ENCODE measurements at places on chromosomes 3 and 15.

GRCh38 chr3:1346386-1346785 lies 253.6 kb downstream of the CNTN6 start:
- no peak for DNase-seq

DNA sequence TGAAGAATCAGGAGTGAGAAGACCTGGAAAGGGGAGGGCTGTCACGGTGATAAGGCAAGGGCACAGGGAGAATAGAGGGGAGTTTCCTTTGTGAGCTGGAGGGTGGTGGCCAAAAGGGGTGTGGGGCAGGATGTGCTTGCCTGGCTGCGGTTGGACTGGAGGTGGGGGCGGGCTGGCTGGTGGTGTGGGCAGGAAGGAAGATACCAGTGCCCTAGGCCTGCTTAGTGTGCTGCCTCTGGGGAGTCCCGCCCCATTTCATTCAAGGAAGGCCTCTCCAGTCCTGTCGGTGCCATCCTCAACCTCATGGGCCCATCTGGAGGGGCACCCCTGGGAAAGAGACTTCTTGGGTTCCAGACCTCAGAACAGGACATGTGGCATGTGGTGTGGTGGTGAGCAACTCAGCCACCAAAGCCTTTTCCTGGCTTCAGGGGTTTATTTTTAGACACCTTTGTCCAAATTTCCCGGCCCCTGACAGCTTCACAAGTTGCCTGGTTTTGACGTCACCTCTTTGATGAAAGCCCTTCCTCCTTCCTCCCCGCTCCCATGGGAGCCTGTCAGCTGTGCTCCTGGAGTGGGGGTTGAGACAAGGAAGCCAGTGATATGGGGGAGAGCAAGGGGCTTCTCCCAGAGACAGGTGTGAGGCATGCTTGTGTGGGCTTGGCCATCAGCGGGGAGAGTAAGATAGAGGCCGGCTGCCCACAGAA lies 15.6 kb downstream of the TEX264 start:
- DNase-seq: no peak

DNA sequence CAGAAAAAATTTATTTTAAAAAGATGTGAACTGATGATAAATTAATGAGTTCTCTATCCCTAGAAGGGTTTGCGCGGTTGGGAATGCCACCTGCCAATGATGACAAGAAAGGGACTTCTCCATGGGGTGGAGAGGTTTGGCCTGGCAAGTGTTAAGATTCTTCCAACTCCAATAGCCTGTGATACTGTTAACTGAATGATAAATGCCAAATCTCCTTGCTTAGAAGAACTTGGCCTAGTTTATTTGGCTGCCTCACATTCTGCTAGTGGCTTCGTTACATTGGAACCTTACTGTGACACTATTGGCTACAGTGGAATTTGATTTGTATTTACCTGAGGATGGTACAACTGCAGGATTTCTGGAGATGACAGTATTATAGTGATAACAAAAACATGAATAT lies 91.7 kb upstream of the CCNL1 start:
- no peak for DNase-seq

DNA sequence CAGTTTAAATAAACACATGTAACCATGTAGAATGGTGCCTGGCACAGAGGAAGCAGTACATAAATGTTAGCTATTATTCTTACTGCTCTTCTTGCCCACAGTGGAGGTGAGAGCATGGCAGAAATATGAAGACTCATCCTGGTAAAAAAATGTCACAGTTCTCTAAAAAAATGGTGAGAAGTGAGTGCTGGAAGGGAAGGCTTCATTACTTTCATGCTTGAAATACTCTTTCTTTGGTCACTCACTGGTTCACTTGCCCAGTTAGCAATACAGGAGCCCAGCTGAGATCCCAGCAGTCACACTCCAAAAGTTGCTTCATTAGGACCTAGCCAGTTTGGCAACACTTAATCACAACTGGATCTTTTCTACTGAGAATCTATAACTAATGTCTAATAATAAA lies 1017.2 kb downstream of the TUSC7 start:
- no peak for DNase-seq

DNA sequence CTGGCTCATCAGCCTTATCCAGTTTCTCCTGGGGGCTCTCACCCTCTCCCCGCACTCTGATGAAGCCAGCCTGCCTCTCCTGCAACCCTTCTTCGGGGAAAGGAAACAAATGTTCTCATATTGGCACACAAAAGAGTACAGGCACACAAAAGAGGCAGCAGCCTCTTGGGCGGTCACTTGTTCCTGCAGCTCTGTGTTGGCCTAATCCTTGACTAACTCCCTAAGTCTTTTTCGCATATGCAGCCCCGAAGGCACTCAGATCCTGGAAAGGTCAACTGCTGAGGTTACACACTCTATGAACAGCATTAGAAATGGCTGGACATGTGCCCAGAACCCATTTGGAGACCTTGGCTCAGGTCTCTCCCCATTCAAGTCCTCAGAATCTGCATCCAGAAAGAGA lies 7.4 kb upstream of the CAMP start:
- peak; percentile 85 for DNase-seq

- DNase-seq: no peak
These were observed 63.8 kb downstream of the ATP1B3 start for GRCh38 chr3:141940194-141940776.

- no peak for DNase-seq
These were observed 222.3 kb upstream of the CMC1 start for GRCh38 chr3:28018925-28019718.

DNA sequence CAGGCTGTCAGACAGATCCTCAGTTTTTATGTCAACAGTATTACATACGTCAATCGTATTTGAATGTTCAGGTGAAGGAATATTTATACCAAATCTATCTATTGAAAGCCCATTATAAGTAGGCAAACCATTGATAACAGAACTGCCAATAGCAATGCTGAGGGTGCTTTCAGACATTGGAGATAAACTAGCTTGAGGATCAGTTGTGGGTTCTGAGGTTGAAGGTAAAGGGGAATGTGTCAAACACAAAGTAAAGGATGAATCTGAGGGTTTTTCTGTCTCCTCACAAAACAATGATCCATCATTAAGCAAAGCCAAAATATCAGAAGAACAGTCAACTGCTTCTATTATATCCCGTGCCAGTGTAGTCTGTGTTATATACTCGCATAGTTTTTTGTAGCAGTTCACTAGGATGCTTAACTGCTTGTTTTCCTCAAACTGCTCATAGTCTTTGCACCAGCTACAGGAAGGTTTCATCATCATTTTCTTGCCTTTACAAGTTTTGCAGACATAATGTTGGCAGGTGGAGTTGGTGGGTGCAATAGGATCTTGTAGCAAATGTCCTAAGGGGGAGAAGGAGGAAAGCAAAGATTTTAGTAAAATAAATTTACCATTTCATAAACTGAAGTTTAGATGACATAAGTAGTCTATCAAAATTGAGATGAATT lies 43.8 kb downstream of the MSL2 start:
- no peak for DNase-seq

DNA sequence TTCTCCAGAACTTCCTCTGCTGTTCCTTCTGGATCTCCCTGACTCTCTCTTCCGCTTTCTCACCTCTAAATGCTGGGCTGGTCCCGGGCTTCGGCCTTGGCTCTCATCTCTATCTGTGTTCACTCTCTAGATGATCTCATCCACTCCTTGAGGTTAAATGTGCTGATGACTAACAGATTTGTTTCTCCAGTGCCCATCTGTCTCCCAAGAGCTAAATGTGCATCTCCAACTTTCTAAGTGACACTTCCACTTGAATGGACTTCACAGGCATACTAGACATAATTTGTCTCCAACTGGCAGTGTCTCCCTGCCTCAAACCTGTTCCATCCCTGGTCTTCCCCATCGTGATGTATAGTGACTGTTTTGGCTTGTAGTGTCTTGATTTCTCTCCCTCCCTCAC lies 95.3 kb downstream of the ITPR1 start:
- no peak for DNase-seq

DNA sequence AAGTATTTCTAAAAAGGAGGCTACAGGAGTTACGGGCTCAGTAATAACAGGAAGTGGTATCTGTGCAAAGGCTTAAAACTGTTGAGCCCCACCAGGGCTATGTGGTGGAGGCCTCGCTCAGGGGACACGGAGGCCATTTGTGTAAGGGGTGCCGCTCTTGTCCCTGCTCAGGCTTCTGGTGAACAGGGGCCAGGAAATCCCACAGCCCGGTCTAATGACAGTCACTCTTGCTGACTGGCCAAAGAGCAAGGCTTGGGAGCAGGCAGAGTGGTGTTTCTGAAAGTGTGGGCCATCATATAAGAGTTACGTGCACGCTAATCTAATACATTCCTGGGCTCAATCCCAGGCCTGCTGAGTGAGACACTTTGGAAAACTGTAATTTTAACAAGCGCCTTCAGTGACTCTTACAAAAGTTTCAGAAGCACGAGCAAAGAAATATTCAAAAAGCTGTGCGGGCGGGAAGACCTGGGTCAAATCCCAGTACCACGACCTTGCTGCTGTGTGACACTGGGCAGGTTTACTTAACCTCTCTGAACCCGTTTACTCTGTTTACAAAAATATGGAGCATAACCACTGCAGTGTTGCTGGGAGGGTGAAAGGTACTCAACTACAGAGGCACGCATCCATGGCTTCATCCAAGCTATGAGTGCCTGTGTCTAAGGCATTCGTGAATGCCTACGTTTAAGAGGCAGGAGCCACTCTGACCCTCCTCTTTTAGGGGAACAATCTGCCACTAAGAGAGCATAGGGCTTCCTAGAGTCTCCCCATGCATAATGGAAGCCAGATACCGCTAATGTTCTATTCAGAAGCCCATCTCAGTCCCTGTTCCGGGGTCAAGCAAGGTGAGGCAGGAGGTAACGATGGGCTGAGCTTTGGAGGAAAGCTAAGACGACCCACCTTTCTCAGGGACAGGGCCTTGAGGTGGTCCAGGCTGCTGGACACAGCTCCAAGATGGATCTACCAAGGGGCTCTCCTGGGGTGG lies 2.0 kb downstream of the ATP10A start:
- no peak for DNase-seq

DNA sequence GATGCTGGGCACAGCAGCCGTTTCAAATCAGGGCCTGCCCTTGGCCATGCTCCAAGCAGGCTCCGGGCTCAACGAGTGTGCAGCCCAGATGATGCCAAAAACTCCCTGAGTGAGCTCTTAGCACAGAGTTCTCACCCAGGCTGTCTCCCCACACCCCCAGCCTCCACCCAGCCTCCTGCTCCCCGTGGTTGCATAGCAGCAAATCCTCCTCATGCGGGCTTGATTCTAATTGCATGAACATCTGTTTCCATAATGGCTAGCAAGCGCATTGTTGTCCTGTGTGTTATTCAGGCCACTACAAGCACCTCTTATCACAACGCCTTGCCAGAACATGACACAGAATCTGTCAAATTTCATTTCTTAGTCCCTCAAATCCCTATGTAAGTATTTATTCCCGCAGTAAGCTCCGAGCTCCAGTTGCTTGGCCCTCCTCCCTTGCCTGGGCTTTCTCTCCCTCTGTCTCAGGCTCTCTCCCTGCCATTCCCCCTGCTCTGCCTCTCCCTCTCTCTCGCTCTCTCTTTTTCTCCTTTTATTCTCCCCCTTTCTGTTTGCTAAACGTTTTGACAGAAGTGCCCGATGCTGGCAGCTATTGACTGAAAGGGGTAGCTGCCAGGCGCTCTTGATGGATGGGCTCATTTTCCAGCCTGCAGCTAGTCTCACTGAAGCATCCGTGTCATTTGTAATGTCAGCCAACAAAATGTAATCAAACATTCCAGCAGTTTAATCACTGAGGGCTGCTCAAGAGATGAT lies 306.5 kb downstream of the IL20RB start:
- DNase-seq: no peak

All from right atrium auricular region (tissue), 2 donors.